CD4-positive, alpha-beta memory T cell (primary cell): ENCODE measurements at places on chromosomes 2 and 18.
A peak's percentile ranks its signal among the peaks of the same experiment; 100 is the strongest.

GRCh38 chr2:58137856-58138255, 91.2 kb downstream of the VRK2 start:
- no peak for DNase-seq

DNA sequence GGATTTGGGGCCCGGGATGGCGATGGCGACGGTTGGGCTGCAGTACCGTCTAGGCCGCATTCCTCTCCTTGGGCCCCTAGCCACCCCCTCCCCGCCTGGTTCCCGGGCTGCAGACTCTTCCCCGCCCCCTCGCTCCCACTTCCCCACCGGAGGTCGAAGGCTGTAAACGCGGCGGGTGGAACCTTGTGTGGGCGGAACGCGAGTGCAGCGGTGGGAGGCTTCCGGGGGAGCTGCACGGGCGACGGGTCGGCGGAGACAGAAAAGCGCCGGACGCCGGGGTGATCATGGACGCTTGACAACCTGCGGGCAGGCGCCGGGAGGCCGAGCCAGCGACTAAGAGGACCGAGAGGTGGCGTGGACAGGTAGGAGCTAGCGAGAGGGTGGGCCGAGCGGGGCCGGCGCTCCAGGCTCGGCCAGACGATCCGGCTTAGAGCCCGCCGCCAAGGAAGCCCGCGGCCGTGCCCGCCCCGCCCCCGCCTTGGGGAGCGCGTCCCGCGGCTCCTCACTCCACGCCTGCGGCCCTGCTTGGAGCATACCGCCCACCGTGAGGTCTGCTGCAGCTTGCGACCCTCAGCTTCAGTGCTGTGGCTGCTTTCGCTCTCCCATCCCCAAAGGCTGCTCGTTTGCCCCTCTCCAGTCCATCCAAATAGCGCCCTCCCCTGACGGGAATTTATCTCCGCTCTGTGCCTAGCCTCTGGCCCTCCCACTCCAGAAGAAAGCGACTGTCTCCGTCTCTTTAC, at the start of gene COPS7B:
COPS7B (plus strand) TSS at position 269 of the 740 bp plus-strand sequence. CDS start 2,126 bp downstream, outside the sequence.
- peak; percentile 78 for DNase-seq

DNA sequence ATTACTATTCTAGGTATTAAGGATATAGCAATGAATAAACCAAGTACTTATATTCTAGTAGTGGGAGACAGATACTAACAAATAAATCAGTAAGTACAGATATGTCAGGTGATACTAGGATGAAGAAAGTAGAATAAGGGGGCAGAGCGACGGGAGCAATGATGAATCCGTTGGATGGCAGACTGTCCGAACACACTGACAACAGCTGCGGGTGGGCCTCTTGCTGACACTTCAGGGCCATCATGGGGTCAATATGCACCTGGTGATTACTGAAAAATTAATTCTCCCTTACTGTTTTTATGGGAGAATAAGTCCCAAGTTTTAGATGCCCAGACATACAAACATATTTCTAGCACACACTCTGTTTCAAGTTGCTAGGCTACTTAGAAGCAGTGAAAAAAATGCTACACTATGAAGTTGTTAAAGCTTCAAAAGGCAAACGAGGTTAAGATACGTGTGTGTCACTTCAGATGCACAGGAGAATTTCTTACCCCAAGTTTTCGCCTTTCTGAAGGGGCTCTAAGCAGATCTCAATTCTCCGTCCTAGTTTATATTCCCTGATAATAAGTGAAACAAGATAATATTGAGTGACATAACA, 78.7 kb downstream of the USP40 start:
- no peak for DNase-seq

- no peak for DNase-seq
These were observed 75.2 kb upstream of the CD302 start for GRCh38 chr2:159873258-159873657.

GRCh38 chr2:127630096-127630863, 15.7 kb upstream of the GPR17 start:
- no peak for DNase-seq

- no peak for DNase-seq
These were observed 177.4 kb downstream of the TWIST2 start for GRCh38 chr2:239025096-239025801.

DNA sequence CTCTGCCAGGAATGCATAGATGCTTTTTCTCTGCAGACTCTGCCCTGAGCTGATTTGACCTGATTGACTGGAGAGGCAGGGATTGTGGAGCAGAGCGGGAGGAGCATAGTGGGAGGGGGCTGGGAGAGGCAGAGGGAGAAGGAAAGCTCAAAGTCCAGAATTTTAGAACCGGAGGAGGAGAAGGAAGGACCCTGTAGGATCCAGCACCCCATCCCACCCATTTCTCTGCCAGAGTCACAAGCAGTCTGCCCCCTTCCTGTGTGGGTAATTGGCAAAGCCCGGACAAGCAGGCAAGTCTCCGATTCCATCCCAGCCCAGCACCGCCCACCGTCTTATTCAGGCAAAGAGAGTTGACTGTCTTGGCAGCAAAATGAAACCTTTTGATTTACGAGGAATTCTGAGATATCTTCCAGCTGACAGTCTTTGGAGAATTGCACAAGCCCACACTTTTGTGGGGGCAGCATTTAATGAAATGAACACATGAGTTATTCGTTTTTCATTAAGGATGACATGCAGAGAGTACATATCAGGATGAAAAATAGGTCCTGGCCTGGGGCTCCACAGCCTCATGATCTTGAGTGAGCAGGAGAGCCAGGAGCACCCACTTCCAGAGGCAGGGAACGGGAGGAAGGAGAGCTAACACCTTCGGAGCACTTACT, 103.1 kb downstream of the MCFD2 start:
- no peak for DNase-seq

GRCh38 chr2:140892911-140893637, 1237.7 kb downstream of the LRP1B start:
- DNase-seq = no peak

GRCh38 chr2:233178994-233179847, 72.3 kb upstream of the ATG16L1 start:
- DNase-seq = no peak

DNA sequence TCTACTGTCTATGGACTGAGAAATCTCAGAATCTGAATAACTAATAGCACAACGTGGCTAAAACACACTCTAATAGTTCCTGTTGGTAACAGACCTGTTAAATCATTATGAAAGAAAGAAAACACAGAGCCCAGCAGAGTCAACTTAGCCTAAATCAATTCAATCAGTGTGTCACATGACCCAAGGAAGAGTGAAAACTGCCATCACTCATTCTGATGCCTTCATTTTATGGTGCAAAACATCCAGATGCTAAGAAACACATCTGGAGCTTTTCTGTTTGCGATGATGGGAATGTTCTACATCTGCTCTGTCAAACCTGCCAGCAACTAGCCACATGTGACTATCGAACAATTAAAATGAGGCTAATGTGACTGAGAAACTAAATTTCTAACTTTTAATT, 295.7 kb upstream of the TRIB2 start:
- DNase-seq = no peak

GRCh38 chr18:22347606-22348511, 69.9 kb downstream of the CTAGE1 start:
- no peak for DNase-seq

DNA sequence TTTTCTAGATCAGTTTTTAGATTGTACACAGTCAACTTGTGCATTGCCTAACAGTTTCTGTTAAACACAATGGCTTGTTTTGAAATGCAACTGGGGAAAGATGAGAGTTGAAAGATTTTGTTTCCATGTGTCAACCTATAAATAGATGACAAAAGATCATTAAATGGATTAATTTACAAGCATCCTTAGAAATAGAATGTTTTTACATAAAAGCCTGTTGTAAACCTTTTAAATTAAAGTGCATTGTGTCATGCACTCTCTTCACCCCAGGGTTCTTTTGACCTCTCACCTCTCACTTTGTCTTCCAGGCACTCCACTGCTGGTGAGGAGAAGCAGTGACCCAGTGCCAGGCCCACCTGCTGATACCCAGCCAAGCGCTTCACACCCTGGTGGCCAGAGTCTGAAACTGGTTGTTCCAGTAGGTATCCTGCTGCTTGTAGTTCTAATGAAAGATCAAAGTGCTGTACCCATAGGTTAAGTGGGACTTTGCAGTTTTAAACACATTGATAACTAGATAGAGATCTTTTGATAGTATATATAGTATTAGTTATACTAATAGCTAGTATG, 502.1 kb downstream of the PARD3B start:
- DNase-seq = no peak

GRCh38 chr2:239727776-239728600, 297.2 kb downstream of the NDUFA10 start:
- no peak for DNase-seq

- DNase-seq = no peak
These were observed 124.9 kb upstream of the SMAD7 start for GRCh38 chr18:49075681-49076080.

GRCh38 chr18:45467293-45467692, 148.0 kb upstream of the SLC14A2 start:
- DNase-seq = no peak

- DNase-seq = no peak
These were observed 650.1 kb downstream of the SLC4A3 start for GRCh38 chr2:220277445-220277975.

DNA sequence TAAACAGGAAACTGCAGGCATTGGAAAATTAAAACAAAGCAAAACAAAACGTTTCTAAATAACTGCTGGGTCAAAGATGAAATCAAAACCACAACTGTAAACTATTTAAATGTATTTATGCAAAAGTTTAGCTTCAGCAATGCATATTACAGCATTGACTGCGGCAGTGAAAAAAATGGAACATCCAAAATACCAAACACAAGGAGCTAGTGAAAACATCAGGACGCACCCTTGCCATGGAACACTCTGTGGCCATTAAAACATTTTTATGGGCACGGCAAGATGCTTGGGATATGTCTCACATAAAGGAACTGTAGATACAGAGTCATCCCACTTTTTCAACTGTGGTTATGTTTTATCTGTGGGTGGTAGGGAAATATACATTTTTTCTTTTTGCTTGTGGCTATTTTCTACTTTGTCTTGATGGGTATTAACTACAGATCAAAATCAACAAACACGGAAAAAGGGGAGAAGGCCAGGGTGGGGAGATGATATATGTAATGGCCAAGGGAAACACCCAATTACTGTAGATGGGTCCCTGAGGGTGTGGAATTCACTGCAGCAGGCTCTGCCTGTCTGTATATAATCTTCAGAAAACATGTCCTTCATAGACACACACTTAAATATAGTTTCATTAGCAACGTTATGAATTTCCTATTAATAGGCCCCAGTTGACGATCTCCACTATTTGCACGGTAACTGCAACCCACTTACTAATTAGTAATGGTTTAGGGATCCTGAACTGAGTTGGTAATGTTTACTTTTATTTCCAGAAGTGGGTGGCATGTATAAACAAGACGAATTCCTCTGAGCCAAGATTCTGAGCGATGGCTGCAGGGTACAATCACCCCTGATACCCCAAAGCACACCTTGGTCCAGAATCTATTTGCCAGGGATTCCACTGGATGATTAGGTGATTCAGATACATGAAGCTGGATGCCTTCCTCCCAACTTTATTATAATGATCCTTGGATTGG, 110.5 kb downstream of the ACKR3 start:
- no peak for DNase-seq

DNA sequence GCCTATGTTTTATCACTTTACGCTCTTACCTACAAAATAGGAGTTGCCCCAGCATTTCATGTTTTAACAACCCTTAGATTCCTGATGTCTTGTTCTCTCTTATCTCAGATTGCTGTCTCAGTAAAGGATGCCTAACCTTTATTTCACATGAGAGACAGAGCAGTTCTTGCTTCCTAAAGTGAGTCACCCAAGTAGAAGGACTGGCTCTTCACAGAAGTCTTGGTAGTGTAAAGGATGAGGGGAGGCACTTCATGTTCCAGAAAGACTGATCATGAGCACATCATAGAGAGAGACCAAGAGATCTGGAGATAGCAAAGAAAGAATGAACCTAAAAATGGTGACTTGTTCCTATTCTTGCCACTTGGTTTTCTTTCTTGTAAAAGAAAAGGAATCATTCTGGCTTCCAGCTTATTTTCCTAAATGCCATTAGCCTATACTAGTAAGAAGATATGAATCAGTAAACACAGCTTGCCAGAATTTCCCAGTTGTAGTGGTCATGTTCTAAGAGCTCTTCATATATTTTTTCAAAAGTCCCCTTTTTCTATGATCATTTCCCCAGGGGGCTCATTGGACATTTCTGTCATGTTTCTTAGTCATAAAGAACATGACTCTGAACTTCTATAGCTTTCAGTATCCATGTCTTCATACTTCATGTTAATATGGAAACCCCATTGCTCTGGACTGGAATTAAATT, 54.9 kb downstream of the MAPRE2 start:
- DNase-seq = no peak

- DNase-seq = no peak
These were observed 33.6 kb upstream of the SMAD2 start for GRCh38 chr18:47964053-47964452.

- DNase-seq = no peak
These were observed 67.3 kb upstream of the TNP1 start for GRCh38 chr2:216927163-216927562.

DNA sequence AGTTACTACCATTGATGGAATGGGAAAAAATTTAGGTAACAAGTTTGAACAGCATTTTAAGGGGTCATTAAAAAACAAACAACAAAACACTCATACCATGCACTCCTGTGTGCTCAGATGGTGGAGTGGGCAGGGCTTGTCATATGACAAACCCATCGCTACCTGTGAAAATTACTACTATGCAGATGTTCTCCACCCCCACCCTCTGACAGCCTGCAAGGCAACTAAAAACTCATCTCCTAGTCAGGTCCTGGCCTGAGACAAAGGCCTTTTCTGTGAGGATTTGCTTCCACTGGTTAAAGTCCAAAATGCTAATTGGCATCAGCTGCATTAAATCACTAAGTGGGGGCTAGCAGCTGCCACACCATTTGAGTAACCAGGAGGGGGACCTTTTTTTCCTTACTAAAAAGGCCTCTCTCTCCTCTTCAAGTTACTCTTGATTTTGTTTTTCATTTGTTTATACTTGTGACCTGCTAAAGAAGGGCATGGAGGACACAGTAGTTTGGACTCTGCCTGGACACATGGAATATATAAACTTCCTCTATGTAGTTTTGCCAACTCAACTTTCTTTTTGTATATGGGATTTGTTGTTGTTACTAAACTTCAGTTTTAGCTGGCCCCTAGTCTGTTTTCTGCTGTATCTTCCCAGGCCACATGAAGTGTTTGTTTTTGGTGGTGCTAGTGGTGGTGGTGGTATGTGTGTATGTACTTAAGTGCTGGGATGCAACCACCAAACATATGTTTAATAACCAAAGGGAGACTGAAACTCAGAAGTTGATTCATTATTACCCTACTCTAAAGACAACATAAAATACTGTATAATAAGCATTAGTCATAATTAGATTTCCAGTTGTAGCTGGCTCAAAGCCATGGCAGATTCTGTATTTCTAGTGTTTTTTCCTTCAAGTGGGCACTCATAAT, 121.3 kb downstream of the MAP4K4 start:
- no peak for DNase-seq

DNA sequence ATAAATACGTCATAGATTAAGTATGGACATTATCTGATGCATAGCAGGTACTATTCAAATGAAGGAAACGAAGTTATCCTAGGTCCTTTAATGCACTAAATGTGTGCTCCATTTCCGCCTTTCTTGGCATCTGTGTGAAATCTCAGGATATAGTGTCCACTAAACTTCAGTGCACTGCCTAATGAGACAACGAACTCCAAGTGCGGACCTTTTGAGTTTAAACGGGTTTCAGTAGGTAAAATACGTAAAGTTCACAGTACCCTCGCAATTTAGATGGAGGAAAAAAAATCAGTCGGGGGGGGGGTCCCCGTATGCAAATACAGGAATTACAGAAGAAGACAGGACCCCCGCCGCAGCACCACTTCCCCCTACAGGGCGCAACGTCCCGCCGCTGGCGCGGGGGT, 729 bp upstream of the REL start:
- DNase-seq = no peak
